ENCODE measurements at places on chromosomes 2 and 18.

DNA sequence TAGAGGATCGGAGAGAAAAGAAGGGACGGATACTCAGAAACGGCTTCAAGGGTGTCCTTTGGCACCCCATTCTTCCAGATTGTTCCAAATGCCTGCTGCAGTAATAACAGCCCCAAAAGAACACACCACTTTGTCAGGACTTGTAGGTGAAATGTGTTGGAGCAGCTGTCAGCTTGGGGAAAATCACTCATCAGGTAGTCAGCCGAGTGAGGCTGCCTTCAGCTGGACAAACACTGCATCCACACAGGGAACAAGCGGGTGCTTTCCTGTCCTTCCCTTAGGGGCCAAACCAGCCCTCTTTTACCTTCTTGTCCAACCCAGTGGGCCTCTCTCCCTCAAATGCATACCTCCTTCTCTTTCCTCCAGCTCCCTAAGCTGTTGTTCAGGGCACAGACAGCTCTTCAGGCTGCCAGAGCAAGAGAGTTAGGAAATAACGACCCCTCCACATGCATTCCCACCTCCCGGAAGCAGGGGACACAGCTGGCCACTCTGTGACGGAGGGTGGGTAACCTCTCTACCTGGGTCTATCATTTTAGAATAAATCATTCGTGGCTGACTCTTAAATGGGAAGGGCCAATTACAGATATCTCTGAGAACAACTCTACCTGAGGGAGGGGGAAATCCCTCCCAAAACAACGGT, 48.1 kb downstream of the BCL11A start:
- no peak for DNase-seq

DNA sequence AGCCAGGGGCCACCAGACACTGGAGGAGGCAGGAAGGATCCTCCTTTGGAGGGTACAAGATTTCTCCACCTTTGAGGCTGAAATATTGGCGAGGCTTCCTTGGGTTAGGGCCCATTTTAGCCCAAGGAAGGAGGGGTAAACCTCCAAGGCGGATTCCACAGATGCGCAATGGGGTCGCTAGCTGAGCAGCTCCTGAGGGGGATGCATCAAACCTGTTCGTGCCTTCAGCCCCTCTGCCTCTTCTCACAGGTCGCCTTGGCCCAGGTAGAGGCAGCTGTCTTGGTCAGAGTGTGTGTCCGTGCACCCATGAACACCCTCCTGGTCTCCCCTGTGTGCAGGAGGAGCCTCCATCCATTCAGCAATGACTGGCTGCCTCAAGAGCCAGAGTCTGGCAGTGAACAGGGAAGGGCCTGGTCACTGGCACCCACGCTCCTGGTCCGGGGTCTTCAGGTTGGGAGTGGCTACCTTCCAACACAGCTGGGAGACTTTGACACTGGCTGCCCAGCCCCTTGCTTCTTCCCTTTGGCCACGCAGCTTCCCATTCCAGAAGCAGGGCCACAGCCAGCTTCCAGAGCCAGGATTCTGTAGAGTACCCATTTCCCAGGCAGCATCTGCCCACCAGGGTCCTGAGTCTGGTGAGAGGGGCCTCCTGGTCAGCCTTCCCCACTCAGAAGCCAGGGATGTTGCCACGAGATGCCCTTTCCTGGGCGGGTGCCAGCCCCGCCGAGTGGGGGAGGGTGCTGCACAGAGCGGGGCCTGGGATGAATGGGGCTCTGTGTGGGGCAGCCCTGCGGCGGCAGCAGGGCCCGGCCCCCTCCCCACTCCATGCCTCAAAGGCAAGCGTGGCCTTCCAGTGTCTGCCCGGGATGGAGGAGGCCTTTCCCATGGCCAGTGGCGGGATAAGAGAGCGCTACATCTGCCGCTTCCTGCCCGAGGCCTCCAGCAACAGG, 95.8 kb upstream of the GPC1 start:
- DNase-seq, result no peak

- no peak for DNase-seq
Measured at GRCh38 chr2:224876522-224876921, 160.4 kb upstream of the CCDC195 start.

DNA sequence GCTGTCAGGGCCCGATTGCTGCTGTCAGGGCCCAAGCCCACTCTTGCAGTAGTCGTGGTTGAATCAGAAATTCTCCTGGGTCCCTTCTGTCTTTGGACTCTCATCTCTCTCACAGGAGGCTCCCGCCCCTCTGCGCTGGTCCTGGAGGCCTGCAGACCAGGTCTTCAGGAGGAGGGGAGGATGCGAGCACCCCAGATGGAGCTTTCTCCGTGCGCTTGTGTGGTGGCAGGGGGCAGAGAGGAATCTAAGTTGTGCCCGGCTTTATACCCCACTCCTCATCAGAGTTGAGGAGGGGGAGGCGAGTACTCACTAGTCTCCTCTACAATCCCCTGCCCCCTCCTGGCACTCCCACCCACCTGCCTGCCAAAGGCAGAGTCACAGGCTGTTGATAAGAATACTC, 10.4 kb downstream of the EN1 start:
- DNase-seq, result no peak

- DNase-seq, result no peak
Measured at GRCh38 chr2:223529696-223530095, 72.5 kb downstream of the SCG2 start.

- no peak for DNase-seq
Measured at GRCh38 chr2:236861196-236861875, 224.4 kb upstream of the COPS8 start.

DNA sequence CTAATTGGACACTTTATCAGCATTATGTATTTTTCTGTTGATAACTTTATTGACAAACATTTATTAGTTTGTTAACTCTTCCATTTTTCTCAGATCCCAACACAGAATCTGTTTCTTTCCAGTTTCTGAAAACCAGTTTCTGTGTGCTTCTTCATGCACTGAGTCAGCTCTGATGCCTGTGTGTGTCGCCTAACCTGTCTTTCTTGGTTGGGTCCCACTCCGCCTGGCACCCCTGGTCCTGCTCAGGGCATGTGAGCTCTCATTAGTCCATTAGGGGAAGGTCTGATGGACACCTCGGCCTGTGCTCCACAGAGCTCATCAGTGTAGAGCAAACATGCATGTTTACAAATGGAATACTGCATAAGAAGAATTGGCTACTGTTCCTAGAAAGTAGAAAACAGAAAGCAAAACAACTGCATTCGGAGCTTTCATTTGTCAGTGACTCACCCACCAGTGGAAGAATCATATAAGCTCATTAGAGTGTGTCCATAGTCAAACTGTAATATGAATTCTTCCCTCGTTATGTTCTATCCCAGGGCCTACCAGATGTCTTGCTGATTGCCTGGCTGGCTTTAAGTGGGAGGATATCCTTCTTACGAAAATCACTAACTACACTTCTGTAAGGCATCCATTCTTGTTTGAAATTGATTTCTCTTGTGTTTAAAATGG, 137.7 kb downstream of the SNTG2 start:
- DNase-seq, result no peak

DNA sequence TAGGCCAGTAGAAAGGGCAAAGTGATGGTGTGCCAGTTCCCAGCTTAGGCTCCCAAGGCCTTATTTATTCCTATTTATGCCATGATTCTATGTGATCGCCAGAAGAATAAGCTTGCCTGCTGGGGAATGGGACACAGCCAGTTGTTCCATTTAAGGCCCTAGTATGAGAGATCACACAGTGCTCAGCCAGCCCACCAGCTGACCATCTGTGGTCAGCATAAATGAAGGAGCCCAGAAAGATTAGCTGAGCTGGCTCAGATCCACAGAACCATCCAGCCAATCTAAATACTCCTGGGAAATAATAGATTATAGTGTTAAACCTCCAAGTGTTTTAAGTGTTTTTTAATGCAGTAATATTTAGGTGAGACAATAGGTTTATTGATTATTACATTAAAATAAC, 12.6 kb upstream of the L3MBTL4 start:
- DNase-seq, result no peak

DNA sequence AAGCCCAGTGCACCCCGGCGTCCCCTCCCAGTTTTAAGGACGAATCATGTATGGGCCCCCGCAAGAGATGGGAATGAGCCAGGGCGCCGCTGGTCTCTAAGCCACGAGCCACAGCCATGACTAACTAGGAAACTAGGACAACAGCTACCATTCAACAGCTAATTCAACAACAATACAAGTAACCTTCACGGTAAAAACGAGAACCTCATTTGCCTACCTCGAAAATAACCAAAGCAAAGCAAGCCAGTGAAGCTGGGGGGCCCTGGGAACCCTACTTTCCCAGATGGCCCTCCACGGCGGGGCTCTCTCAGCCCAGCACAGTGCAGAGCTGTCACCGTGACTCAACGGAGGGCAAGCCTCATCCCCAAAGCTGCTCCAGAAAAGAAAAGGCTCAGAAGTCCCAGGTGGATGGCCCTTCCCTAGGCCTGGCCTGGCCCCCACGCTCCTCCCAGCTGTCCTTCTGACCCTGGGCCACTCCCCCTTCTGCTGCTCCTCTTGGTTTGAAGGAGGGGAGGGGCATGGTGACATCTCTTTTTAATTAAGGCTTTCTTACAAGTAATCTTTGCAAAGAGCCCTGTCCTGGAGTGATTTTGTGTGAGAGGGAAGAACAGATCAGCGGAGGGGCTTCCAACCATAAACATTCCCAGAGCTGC, 126.3 kb downstream of the HDAC4 start:
- peak; percentile 83 for DNase-seq

DNA sequence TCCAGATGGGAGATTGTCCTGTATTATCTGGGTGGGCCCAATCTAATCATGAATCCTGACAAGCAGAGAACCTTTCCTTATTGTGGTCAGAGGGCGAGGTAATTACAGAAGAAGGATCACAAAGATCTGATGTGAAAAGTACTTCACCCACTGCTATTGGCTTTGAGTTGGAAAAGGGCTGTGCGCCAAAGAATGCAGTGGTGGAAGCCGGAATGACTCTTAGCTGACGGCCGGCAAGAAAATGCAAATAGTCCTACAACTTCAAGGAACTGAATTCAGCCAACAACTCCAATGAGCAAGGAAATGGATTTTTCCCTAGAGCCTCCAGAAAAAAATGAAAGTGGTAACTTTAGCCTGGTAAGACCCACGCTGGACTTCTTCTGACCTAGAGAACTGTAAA, 67.3 kb downstream of the CTNNA2 start:
- no peak for DNase-seq

- DNase-seq, result no peak
Measured at GRCh38 chr18:79936641-79937040, 14.8 kb downstream of the SLC66A2 start.

DNA sequence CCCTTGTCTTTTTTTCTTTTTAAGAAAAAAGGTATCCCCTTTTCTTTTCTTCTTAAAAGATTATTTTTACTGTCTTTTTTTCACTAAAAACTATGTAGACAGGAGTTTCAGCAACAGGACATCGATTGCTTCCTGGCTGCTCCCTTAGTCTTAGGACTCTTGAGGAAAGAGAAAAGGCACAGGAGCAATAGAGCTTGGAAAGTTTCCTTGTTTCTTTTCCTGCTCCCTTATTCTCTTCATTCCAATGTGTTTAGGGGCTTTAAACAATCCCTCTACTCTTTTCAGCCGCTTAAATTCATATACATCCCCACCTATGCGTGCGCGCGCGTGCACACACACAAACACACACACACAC, 225.9 kb upstream of the FBXO11 start:
- DNase-seq, result no peak

DNA sequence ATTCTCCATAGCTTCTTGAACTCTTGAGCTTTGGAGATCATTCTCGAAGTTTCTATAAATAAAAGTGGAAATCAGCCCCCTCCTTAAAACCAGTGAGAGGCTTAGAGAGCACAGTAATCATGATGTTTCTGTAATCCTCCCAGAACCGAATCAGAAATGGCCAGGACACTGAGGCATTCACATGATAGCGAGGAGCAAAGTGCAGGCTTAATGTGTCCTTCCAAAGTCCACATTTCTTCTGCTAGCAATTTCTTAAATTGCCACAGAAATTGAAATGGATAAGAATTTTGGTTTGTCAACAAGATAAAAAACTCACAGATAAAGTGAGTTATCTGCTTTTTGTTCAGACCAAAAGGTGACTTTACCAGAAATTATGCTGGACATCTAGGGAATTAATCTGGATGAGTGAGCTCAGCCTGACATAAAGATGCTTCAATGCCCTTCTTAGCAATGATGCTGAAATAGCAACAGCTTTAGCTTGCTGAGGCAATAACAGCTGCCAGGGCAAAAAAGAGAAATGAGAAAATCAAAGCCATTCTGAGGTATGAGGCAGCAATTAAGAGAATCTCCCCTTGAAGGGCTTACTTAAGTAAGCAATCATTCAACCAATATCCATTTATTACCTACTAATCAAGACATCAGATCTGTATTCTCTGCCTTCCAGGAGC, 82.4 kb upstream of the PHLPP1 start:
- DNase-seq, result peak; percentile 23

DNA sequence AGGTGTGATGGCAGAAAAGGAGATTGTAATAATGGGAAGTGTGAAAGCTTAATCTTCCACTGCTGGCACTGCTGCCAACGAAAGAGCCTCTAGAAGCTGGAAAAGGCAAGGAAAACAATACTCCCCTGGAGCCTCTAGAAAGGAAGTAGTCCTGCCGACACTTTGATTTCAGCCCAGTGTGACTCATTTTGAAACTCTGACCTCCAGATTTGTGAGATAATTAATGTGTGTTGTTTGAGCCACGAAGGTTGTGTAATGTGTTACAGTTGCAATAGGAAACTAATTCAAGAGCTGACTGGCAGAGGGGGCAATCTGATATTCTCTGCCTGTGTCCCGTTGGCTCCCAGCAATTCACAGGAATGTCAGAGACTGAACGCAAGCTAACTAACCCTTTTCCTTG, 219.2 kb upstream of the UBE2E3 start:
- peak; percentile 92 for DNase-seq

DNA sequence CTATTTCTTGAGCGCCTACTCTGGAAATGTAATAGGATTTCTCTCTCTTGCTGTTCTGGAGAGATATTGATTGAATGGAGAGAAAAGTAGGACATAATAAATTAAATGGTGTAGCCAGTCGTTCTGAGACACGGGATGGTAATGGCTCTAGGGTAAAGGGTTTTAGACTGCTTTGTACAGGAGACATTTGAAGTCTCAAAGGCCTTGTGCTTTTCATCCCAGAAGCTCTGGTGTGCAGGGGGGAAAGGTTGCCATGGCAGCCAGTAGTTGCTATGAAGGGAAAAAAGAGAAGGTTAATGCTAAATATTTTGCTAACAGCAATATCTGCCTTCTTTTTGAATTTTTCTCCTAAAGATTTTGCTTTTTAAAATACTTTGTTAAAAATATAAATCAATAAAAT, 359.3 kb downstream of the RIT2 start:
- no peak for DNase-seq

- peak; percentile 55 for DNase-seq
Measured at GRCh38 chr2:173441222-173441621, 86.5 kb downstream of the CDCA7 start.

DNA sequence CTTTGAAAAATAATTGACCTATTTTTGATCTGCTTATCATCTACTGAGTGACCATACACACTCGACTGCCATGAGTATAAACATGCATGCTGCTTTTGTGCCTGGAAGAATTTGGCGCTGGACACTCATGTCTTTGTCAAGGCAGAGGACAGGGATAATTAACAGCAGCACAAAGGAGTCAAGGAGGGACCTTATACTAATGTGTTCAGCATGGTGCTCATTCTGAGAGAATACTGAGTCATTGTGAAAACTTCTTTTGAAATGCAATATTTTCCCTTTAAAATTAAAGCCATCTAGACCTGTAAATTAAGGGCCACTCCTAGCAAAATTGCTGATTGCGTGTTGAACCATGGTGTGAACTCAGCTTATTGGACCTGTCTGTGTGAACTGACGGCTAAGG, 116.3 kb downstream of the ZNF532 start:
- no peak for DNase-seq

Data from amniotic epithelial cell (primary cell).